Activated naive CD8-positive, alpha-beta T cell treated with anti-CD3 and anti-CD28 coated beads, Interleukin-2, amount 10 ng/mL, durations not matched to agents 7 days and 5 days (primary cell): ENCODE measurements at places on chromosomes 12 and 14. TPM values are rescaled to one million over a fixed set of nuclear protein-coding genes. Genes with fewer than 3 reads are reported as not detected.

- H3K4me1 ChIP-seq: no peaks in the 10 kb centered on the region
- no peak for DNase-seq
- no peaks in the 10 kb centered on the region for H3K36me3 ChIP-seq
- no peak overlapping the region for H3K27ac ChIP-seq
Observed at GRCh38 chr12:99383258-99383657, 264.3 kb upstream of the GARIN6 start.

DNA sequence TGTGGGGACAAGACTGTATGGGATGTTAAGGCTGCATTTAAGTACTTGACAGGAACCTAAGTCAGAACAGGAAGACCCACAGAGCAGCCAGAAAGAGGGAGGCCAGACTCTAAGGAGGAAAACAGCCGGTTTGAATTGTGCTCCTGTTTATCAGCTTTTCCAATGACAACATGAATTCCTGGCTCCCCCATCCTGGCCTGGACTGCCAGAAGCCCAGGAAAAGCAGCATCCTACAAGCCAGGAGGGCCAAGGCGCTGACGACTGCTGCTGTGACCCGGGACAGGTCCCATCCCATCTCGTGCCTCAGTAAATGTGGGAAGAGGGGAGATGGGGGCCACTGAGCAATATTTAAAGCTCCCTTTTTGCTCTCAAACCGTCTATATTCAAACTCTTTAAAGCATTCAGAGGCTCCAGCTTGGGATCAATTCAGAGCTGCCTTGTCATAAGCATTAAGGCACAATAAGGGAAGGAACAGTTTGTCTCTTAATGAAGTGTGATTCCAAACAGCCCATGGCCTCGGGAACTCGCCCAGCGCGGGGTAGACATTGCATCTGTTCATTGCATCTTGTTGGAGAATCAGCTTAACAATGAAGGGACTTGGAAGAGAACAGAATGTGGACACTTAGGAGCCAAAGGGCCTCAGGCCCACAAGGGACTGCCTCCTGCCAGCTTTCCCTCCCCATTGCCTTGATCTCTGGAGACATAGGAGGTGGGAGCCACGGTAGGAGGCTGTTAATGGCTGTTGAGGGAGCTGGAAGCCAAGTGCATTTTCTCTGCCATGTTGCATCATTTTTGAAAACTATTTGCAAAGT lies 49.6 kb downstream of the CMKLR1 start:
- no peak for DNase-seq
- H3K27me3 ChIP-seq: peaks cover 2% of the 10 kb centered on the region
- H3K36me3 ChIP-seq: no peaks in the 10 kb centered on the region
- no peak overlapping the region for H3K27ac ChIP-seq
- no peaks in the 10 kb centered on the region for H3K4me1 ChIP-seq

- peaks cover 46% of the 10 kb centered on the region for H3K4me1 ChIP-seq
- DNase-seq: no peak
- H3K27ac ChIP-seq: peak overlapping the region; percentile 8
- H3K27me3 ChIP-seq: no peaks in the 10 kb centered on the region
- H3K36me3 ChIP-seq: peaks cover 10% of the 10 kb centered on the region
Observed at GRCh38 chr12:104718304-104718929, 239.7 kb downstream of the SLC41A2 start.

DNA sequence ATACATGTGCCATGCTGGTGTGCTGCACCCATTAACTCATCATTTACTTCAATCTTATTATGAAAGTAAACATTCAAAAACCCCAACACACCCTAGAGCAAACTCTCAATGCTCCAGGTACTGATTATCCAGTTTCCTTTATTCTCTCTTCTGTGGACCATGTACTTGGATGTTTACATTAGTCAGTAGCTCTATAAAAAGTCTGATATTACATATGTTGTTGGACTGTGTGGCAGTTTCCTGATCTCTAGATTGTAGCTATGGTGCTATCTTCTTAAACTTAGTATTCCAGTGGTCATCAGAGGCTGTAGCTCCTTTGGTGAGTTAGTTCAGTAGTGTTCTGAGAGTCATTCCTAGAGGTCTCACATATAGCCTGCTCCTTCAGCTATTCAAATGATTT lies 25.1 kb upstream of the ITGA5 start:
- no peak overlapping the region for H3K4me3 ChIP-seq
- H3K27me3 ChIP-seq: peaks cover 21% of the 10 kb centered on the region
- no peak overlapping the region for H3K27ac ChIP-seq

- peaks cover 17% of the 10 kb centered on the region for H3K4me1 ChIP-seq
- no peak overlapping the region for H3K27ac ChIP-seq
- no peaks in the 10 kb centered on the region for H3K36me3 ChIP-seq
Observed at GRCh38 chr12:132503618-132504204, 13.8 kb downstream of the FBRSL1 start.

ANO4 gene
- not detected for total RNA-seq

DNA sequence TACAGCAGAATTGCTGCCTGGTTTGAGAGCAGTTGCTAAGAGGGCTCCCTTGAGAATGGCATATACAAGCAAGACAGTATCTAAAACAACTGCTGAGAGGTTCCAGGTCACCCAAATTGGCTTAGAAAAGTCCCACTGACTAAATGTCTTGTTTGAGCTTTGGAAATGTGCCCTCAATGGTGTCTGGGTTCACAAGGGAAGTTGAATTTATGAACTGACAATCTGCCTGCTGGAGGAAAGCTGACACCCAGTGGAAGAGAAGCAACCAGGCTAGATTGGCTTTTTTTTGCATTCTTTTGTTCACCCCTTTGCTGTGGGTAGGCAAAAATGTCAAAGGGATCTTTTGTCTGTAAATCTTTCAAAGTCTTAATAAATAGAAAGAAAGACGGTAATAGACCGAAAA lies 44.6 kb upstream of the NPFF start:
- no peak overlapping the region for H3K4me3 ChIP-seq
- no peak for DNase-seq
- no peaks in the 10 kb centered on the region for H3K27me3 ChIP-seq
- no peak overlapping the region for H3K27ac ChIP-seq
- peaks cover 8% of the 10 kb centered on the region for H3K36me3 ChIP-seq

SLC35E3 gene
- 9.1 TPM for total RNA-seq

DNA sequence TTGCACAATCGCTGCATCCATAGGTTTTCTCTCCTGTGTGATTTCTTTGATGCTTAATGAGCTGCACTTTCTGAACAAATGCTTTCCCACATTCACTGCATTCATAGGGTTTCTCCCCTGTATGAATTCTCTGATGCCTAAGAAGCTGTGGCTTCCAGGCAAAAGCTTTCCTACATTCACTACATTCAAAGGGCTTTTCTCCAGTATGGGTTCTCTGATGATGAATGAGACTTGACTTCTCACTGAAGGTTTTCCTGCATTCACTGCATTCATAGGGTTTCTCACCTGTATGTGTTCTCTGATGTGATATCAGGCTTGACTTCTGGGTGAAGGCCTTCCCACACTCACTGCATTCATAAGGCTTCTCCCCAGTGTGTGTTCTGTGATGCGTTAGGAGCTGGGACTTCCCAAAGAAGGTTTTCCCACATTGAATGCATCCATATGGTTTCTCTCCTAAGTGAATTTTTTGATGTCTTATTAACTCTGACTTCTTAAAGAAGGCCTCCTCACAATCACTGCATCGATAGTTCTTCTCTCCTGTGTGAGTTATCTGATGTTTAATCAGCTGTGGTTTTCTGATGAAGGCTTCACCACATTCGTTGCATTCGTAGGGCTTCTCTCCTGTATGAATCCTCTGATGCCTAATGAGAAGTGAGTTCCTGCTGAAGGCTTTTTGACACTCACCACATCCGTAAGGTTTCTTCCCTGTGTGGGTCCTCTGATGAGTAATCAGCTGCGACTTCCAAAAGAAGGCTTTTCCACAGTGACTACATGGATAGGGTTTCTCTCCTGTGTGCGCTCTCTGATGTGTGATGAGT lies 30.3 kb downstream of the ZNF605 start:
- H3K4me1 ChIP-seq: no peaks in the 10 kb centered on the region
- H3K27ac ChIP-seq: no peak overlapping the region
- DNase-seq: no peak
- H3K4me3 ChIP-seq: no peak overlapping the region
- no peaks in the 10 kb centered on the region for H3K27me3 ChIP-seq

GRCh38 chr12:56114084-56114483 lies 2.3 kb upstream of the RPL41 start:
- H3K4me1 ChIP-seq: peaks cover 21% of the 10 kb centered on the region
- no peak overlapping the region for H3K4me3 ChIP-seq
- H3K36me3 ChIP-seq: peaks cover 47% of the 10 kb centered on the region
- H3K27ac ChIP-seq: peak overlapping the region; percentile 17

- H3K27me3 ChIP-seq: no peaks in the 10 kb centered on the region
- DNase-seq: no peak
- no peaks in the 10 kb centered on the region for H3K4me1 ChIP-seq
Observed at GRCh38 chr12:19021240-19021639, 108.3 kb upstream of the PLEKHA5 start.

- peaks cover 4% of the 10 kb centered on the region for H3K4me1 ChIP-seq
- no peaks in the 10 kb centered on the region for H3K27me3 ChIP-seq
- DNase-seq: no peak
- no peak overlapping the region for H3K27ac ChIP-seq
- H3K4me3 ChIP-seq: no peak overlapping the region
- no peaks in the 10 kb centered on the region for H3K36me3 ChIP-seq
Observed at GRCh38 chr12:122955156-122955555, 11.1 kb downstream of the ABCB9 start.

GRCh38 chr12:7731486-7731885 lies 15.7 kb downstream of the CLEC4C start:
- peaks cover 11% of the 10 kb centered on the region for H3K27me3 ChIP-seq
- no peak for DNase-seq
- no peak overlapping the region for H3K4me3 ChIP-seq

ANAPC5 gene
- total RNA-seq: 135 TPM

DNA sequence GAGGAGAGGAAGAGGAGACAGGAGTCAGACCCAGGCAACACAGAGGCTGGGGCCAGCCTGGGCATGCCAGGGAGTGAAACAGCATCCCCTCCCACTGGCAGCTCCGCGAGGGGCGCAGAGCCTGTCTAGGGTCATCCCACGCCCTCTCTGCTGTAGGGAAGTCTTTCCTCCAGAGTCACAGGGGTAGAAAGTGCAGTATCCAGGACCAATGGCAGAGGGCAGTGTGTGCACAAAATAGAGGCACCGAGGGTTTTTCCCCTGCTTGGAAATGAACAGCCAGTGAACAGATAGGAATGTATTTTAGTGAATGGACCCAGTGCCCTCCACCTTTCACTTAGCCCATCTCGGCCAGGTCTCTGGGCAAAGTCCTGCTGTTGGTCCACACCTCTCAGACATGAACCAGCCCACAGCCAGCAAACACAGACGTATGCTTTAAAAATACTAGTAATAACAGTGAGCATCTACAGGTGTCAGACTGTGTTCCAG lies 9.4 kb upstream of the KRT74 start:
- H3K27ac ChIP-seq: no peak overlapping the region
- peak; percentile 64 for DNase-seq
- H3K4me3 ChIP-seq: no peak overlapping the region
- peaks cover 11% of the 10 kb centered on the region for H3K27me3 ChIP-seq
- peaks cover 29% of the 10 kb centered on the region for H3K4me1 ChIP-seq

APEX1 gene
- 118 TPM for total RNA-seq

BDKRB2 gene
- not detected for total RNA-seq

DNA sequence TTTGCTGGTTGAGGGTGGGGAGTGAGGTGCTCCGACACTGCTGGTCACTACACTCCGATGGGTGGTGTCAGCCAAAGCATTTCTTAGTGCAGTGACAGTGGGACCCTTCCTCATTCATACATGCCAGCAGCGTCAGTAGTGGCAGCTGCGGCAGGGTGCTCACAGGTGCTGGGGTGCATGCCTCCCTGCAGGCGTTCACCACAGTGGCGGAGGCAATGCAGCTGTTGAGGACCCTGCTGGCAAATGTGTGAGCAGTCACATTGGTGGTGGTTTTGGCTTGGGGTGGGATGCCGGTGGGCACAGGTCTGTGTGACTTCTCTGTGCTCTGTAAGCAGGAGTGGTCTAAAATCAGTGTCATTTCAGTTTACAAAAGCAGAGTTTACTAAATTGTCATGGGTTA lies 464.6 kb downstream of the FUT8 start:
- no peak overlapping the region for H3K27ac ChIP-seq
- H3K4me1 ChIP-seq: peaks cover 23% of the 10 kb centered on the region
- H3K27me3 ChIP-seq: no peaks in the 10 kb centered on the region
- H3K4me3 ChIP-seq: peak overlapping the region; percentile 52

GRCh38 chr12:53955036-53955775 lies 503 bp downstream of the HOXC12 start:
- H3K36me3 ChIP-seq: no peaks in the 10 kb centered on the region
- H3K27ac ChIP-seq: peak overlapping the region; percentile 55
- peak; percentile 38 for DNase-seq
- peaks cover 5% of the 10 kb centered on the region for H3K4me1 ChIP-seq

GRCh38 chr14:77032844-77033621 lies 4.5 kb upstream of the IRF2BPL start:
- DNase-seq: peak; percentile 81
- no peaks in the 10 kb centered on the region for H3K27me3 ChIP-seq
- peak overlapping the region; percentile 95 for H3K27ac ChIP-seq
- peaks cover 2% of the 10 kb centered on the region for H3K36me3 ChIP-seq
- peak overlapping the region; percentile 93 for H3K4me3 ChIP-seq

DNA sequence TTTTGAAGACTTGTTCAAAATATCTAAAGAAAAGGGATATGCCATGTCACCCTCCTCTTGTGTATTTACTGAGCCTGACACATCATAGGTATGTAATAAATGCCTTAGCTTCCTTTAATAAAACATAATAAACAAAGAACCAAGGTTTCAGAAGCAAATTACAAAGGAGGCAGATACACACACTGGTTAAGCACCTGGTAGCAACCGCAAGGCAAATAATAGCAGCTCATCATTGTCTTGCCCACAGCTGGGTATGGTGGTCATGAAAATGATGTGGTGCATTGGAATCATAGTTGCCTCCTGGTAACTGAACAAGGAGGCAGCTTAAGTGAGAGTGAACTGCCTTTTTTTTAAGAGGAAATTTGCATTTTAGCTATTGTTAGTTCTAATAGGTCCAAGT lies 39.0 kb downstream of the PAX9 start:
- no peaks in the 10 kb centered on the region for H3K4me1 ChIP-seq
- no peaks in the 10 kb centered on the region for H3K36me3 ChIP-seq
- H3K27ac ChIP-seq: no peak overlapping the region
- no peaks in the 10 kb centered on the region for H3K27me3 ChIP-seq
- H3K4me3 ChIP-seq: no peak overlapping the region

DNA sequence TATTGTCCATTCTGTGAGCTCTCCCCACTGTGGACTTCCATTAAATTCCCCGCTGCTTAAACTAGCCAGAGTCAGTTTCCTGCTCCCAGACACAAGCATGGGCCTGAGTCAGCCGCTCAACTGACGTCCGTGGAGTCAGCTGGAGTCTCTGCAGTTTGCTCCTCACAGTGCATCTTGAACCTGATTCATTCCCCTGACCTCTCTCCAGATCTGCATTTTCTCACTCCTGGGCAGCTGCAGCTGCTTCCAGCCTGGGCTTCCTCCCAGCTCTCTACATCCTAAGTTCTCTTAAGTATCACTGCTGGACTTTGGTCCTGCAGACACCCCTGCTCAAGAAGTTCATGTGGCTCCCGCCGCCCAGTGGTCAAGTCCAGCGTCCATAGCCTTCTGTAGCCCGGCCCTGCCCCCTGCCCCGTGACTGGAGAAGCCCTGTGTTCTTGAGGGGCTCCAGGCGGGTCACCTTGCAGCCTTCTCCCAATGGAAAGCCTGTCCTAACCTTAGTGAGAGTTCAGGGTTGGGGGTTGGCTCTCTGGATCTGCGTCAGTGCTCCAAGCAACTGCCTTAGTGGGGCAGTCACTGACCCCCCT lies 20.0 kb downstream of the NFKBIA start:
- DNase-seq: no peak
- no peaks in the 10 kb centered on the region for H3K36me3 ChIP-seq
- H3K4me3 ChIP-seq: no peak overlapping the region
- no peaks in the 10 kb centered on the region for H3K4me1 ChIP-seq
- no peak overlapping the region for H3K27ac ChIP-seq
- H3K27me3 ChIP-seq: peaks cover 3% of the 10 kb centered on the region
